CD8-positive, alpha-beta memory T cell (primary cell): ENCODE measurements at places on chromosomes 7 and 10.

- DNase-seq: no peak
Observed at GRCh38 chr10:119775529-119775928, 49.7 kb downstream of the INPP5F start.

GRCh38 chr7:112225006-112225405, 18.5 kb downstream of the ZNF277 start:
- no peak for DNase-seq

DNA sequence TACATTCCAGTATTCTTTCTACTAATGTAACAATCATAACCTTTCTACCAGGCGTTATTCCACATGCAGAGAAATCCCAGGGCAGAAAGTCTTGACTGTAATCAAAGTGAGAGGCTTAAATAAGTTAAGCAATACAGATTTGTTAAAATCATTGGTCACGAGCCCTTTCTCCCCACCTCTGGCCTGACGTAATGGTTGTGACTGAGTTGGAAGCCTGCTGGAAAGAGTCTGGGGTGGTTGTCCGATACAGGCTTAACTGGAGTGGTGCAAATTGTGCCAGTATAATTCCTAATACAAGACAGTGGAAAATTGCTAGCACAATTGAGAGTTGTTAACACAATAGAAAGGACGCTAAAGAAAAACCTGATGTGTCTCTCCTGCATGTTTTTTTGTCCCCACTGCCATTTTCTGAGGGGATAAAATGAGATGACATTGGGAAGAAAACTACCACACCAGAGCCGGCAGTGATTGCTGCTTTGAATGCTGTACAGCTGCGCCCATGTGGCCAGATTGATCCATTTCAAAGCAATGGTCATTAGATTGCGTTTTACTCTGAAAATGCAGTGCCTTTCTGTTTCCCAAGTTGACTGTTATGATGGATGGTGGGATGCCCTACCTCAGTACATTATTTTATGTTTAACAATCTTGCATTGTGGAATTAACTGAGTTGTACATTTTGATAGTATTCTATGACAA, 190.8 kb downstream of the POU6F2 start:
- DNase-seq: no peak

DNA sequence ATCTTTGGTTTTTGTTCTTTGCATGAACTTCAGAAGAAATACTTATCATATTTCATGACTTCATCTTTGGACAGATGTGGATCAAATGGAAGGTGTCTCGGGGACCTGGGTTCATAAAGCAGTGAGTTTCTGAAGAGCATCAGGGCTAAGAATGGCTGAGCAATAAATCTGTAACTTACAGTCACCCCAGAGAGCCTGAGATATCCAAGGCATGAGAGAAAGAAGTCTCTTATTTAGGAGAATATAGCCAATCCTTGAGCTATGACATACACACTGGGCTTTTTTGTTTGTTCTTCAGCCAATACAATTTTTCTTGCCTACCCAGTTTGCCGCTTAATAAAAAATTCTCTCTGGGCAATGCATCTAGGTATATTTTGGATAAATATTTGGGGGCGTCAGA, 252.6 kb upstream of the INHBA start:
- no peak for DNase-seq

DNA sequence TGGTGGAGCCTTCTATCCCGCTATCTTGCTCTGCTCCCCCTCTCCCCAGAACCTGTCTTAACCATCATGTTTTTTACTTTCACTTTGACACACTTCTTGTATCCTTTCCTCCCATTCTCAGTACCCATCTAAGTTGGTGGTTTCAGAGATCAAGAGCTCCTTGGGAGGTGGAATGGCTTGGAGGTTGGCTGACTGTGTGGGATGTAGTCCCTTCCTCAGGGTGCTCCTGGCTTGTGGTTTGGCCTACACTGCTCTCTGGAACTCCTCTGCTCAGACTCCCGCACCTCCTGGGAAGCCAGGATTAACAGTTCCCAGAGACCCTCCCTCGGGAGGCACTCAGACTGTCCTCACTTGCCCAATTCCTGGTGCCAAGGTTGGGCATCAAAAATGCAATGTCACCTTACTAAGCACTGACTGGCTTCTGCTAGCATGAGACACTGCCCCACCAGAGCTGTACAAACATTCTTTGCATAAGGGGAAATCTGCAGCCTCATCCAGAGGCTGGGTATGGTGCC, 93.1 kb upstream of the NAMPT start:
- DNase-seq: no peak

DNA sequence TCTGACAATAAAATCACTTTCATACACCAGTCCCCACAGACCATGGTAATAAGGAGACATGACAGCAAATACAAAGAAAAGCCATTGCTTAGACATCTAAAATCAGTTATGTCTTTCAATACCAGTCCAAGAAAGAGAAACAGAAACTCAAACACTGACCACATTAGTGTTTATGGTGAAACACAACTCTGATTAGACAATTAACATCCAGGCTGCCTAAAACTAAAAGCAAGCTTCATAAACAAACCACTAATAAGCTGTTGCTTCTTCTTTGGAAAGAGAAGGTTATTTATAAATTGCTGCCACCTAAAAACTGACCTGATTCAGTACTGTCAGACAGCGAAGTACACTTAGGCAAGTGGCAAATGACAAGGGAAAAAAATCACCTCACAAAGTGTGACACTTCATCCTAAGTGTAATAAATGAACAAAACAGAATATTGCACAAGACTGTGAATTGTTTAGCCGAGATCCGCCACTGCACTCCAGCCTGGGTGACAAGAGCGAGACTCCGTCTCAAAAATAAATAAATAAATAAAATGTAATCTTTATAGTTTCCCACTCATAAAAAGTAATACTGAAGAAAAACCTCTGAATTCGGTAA, 277.4 kb downstream of the PARD3 start:
- no peak for DNase-seq

GRCh38 chr7:990933-991728, 8.2 kb downstream of the CYP2W1 start:
- no peak for DNase-seq

DNA sequence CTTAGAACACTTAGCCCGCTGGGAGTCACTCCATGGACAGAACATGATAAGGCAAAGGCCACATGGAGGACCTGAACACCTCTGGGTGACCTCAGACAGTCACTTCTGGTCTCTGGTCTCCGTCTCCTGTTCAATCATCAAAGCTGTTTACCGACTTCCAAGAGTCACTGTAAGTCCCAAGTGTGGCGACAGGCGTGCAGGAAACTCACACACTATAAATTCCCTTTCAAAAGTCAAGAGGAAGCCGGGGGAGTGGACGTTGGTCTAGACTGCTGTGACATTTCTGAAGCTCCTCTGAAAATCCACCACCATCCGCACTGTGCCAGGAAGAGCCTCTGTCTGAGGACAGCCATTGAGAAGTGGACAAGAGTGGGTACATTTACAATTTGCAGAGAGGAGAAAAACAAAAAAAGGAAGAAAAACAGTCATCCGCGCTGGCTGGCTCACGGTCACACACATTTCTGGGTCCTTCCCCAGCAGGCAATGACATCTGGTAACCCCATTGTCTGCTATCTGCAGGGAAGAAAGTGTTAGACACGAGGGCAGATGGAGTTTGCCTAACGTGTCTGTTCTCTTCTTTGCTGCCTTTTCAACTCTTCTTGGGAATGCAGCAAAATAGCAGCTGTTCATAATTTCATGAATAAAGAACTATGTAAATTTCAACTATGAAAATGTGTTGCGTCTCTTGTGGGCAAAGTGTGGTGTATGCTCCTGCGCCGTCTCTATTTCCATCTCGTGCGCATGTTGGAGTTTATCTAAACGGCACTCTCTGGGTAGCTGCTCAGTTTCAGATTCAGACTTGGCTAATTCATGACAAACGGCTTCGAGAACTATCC, 32.9 kb upstream of the CUX1 start:
- no peak for DNase-seq

GRCh38 chr10:130464426-130464825, 328.2 kb downstream of the GLRX3 start:
- DNase-seq: no peak
